NCI-H446 (cell line): ENCODE measurements at places on chromosomes 1 and 21.

GRCh38 chr1:89781494-89782126 is 39.2 kb upstream of the LRRC8D start:
- no peak for DNase-seq

GRCh38 chr1:88302843-88303486 is 381.1 kb upstream of the PKN2 start:
- DNase-seq = no peak

DNA sequence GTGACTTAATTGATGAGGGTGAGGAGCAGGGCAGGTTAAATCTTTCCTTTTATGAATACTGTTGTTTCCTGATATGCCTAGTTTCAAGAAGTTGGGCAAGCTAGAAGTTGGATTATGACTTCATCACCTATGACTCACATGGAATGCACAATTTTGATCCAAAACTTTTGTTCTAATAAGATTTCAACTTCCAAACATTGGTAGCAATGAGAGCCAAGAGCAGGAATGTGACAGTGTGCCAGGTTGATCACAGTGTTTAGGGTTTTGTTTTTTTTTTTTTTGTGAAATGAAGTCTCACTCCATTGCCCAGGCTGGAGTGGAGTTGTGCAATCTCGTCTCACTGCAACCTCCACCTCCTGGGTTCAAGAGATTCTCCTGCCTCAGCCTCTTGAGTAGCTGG is 349.4 kb downstream of the DUSP10 start:
- peak; percentile 60 for DNase-seq

- peak; percentile 81 for DNase-seq
Observed at GRCh38 chr1:155044812-155045657, 6.1 kb upstream of the ADAM15 start.

DNA sequence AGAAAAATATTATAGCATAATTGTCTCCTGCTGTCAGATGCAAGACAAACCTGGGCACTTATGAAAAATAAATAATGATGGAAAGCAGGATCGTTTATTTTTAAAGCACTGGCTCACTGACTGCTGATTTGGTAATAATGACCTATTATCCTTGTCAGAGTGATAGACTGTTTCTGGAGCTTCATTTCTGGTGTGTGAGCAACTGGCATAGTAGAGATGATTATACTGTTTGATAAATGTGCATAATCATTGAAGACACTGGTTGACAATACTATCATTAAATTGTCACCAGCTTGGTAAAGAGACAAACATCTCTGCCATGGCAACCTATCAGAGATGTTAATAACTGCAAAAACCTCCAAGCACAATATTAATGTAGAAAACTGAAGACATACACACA is 179.9 kb upstream of the ZNF644 start:
- DNase-seq = no peak

- DNase-seq = peak; percentile 16
Observed at GRCh38 chr1:50023292-50024159, at the start of gene AGBL4. TSS of gene AGBL4 (minus strand) at chr1:50023954.

DNA sequence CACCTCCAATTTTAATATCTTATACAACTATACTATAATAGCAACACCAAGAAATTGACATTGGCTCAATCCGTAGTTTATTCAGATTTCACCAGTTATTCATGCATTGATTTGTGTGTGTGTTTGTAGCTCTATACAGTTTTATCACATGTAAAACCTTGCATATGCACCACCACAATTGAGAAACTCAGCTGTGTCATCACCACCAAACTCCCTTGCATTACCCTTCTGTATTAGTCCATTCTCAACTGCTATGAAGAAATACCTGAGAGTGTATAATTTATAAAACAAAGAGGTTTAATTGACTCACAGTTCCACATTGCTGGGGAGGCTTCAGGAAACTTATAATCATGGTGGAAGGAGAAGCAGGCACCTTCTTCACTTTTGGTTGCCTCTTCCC is 162.1 kb downstream of the PATJ start:
- no peak for DNase-seq

DNA sequence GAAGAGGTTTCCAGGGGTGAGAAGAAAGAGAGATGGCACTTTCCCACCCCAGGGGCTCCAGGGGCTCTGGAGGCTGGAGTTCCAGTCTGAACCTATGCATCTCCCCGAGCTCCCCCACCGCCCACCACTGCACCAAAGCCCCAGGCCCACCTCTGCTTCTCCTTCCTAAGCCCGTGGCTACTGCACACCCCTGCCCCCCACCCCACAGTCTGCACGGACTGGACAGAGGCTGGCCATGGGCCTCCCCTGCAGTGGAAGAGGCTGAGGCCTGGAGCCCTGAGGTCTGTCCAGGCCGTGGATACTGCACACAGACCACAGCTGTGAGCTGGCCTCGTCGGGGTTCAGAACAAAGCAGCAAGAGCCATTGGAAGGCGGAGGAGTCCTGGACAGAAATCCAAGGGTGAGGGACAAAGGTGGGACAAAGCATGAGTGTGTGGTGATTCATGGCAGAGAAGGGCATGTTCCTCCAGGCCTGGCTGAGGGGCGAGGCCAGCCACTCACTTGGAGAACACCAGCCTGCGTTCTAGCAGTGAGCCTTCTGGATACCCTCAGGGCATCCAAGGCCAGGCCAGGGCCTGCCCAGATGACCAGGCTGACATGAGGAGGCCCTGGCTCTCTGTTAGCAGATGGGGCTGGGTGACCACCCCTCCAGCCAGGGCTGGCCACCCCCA is 244.8 kb upstream of the VAMP3 start:
- no peak for DNase-seq

GRCh38 chr1:67795179-67795912 is 37.9 kb downstream of the GNG12 start:
- DNase-seq = peak; percentile 85

GRCh38 chr1:112583366-112583765 is 35.6 kb downstream of the ST7L start:
- no peak for DNase-seq

DNA sequence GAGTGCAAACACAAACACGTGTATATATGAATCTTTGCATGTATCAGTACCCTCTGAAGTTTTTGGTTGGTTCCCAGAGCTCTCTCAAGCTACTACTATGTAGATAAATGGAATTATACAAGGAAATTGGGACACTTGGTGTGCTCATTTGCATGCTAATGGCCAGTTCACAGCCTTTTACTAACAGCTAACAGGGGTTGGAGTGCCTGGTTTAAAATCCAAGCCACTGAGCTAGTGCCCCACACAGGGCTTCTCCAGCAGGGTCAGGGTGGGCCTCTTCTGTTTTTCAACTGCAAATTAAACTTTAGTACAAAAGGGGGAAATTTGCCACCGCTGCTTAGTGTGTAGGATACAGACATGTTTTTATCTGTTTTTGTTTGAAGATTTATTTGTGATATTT is 121.0 kb downstream of the ATP5PO start:
- DNase-seq = no peak

DNA sequence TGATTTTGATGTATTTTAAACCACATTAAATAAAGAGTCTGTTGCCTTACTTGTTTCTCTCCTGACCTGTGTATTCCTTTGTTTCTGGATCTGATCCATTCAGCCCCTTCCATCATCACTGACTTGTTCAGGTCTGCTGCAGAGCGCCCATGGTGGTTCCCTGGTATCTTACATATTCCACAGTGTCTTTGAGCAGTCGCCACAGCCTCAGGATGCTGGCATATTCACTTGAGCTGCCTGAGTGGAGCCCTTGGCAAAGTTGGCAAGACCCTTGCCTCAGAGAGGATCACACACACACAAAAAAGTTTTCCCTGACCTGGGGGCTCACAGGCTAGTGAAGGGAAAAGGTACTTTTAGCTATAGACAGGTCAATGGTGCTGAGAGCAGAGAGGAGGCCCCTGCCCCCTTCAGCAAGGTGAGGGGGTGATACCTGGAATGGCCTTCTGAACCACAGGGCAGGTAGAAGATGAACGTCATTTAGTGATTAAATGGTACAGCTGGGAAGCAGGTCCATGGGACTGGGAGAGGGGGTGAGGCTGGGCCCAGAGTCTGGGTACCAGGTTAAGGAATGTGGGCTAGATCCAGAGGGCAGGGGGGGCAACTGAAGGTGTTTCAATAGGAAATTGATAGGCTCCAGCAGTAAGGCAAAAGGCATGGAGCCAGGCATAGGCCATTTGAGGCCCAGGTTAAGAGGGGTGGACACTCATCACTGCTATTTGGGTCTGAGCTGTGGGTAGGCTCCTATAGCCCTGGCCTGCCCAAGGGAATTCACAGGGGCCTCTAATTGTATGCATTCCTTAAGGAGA is 2.0 kb upstream of the CCDC28B start:
- DNase-seq = no peak

GRCh38 chr1:151920149-151920548 is 10.8 kb upstream of the THEM4 start:
- no peak for DNase-seq

DNA sequence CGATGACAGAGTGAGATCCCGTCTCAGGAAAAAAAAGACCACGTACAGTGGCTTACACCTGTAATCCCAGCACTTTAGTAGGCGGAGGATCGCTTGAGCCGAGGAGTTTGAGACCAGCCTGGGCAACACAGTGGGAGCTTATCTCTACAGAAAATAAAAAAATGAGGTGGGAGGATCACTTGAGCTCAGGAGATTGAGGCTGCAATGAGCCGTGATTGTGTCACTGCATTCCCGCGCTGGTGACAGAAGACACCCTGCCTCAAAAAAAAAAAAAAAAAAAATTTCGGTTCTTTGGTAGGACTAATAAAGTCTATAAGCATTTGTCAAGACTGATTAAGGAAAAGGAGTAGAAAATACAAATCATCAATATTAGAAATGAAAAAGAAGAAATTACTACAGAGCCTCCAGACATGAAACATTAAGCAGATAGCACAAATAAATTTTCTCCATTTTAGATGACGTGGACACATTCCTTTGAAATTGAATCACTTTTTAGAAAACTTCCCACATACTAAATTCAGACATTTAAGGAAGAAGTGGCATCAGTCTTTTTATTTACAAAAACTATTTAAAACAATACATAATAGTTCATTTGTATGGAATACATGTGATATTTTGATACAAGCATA is 30.4 kb downstream of the MORC3 start:
- DNase-seq = no peak

GRCh38 chr1:52552505-52553361 is at the start of gene TUT4:
TSS of gene TUT4 (minus strand) at chr1:52553092. CDS start at chr1:52526280, 26,812 bp downstream.
- peak; percentile 80 for DNase-seq

GRCh38 chr1:70222716-70223235 is 1.6 kb downstream of the SRSF11 start:
- DNase-seq = no peak

- no peak for DNase-seq
Observed at GRCh38 chr1:180535418-180535999, 23.3 kb upstream of the OVAAL start.

- DNase-seq = no peak
Observed at GRCh38 chr1:172616195-172616594, 42.7 kb upstream of the FASLG start.

GRCh38 chr21:17467392-17467791 is 45.5 kb upstream of the CXADR start:
- DNase-seq = no peak

DNA sequence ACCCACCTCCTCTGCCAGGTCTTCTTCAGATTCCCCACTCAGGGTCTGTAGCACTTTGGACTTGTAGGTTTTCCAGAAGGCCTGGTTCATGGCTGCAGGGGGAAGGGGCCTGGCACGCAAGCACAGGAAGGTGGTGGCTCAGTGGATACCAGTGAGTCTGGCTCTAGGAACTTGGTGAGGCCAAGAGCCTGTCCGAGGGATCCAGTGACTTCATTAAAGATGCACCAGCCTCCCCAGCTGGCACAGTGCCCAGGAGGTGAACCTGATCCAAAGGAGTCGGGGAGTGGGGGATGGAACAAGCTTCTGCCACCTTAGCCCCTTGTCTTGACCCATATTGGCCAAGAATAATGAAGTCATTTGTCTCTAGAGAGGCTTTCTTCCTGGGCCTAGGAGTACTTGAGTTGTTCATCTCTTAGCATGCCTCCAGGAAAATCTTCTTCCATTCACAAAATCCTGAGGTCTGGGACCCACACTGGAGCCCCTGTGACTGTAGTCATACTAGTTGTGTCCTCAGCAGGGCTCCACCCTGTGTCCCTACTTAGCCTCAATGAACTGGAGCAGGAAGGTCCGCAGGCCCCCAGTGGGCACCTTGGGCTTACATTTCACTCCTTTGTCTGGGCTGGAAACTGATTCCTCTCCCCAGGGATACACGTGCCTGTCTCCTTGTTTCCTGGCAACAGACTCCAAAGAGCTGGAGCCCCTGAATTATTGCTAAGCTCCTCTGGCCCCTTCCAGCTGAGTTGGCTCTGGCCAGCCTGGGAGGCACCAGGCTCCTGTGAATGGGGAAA is at the start of gene C1orf232:
C1orf232 (minus strand) TSS at position 554 of the 788 bp plus-strand sequence; CDS start at position 90, 464 bp downstream.
- no peak for DNase-seq

DNA sequence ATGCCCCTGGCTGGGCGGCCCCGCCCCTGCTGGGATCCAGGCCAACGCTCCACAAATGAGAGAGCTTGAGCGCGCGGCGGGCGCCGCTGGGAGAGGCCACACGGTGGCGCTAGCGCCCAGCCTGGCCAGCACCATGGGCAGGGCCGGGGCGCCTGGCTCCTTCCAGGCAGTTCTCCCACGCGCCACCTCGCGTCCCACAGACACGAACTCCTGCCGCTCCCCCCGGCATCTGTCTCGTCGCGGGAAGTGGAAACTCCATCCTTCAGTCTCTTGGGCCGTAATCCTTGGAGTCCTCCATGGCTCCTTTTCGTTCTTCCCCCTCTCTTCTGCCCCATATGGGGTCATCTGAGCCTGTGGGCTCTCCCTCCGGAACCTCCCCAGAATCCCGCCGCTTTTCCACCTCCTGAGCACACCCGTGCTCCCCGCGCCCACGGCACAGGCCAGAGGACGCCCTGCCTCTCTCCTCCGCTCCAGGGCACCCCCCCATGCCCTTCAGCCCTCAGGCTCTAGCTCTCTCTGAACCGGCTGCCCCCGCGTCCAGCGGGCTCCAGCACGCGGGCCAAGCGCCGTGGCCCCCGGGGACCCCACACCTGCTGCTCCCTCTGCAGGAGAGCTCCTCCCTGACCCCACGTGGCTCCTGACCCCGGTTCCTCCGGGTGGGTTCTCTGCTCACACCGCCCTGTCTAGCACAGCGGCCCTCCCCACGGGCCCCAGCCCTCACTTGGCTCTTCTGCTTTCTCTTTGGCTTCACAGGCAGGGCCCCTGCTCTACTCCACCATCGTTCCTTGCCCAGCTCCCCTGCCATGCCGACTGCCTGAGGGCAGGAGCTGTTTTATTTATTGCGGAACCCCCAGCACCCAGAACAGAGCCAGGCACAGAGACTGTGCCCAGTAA is 31.9 kb upstream of the EDN2 start:
- peak; percentile 67 for DNase-seq

DNA sequence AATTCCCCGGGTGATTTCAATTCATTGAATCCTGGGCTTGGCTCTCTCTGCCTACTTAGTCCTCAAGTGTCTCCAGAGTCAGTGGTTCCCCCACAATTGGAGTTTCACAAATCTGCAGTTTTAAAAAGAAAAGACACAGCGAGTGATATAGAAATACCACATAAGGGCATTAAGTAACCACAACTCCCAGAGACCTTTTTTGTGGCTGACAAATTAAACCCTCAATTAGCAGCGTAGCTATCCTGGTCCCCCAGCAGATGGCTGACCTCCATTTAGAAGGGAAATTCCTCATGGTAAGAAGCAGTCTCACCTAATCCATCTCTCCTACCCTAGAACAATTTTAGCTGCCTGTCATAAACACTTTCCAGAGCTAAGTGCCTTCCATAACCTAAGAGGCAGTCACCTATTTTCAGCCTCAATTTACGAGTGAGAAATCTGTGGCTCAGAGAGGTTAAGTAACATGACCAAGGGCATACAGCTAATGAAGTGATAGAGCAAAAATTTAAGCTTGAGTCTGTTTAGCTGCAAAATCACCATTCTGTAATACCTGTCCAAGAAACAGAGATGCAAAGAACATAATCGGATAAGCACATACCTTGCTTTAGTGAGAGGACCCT is 56.0 kb upstream of the NBPF3 start:
- no peak for DNase-seq
